ENCODE measurements at places on chromosomes 4 and X.

GRCh38 chr4:36242629-36243354 lies 1.5 kb downstream of the ARAP2 start:
- DNase-seq, result no peak

DNA sequence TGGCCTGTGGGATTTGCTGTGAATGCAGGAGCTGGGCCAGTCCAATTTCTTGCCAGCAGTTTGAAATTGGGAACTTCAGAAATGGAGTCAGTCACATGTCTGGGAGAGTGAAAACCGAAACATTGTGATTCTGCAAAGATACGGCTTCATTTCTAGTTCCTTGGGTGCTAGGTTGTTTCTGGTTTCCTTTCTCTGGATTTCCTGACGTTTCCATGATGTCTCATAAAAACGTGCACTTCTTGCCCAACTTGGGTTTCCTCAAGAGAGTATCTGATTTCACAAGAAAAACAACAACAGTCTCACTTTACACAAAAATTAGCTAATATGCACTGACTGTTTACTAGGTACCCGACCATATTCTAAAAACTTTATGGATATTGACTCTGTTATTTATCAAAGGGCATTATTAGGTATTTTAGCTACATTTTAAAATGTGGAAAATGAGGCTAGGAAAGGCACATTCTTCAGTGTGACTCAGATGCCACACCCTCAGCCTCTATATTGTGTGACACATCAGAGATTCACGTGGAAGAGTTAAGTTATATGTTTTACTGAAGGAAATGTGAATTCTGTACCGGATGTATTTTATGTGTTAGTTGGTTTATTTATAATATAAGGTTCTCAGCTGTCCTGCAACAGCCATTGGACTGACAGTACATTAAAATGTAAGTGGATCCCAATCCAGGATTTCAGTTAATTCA lies 225.0 kb upstream of the PUDP start:
- no peak for DNase-seq

GRCh38 chr4:127113844-127114362 lies 518.9 kb upstream of the INTU start:
- DNase-seq, result no peak

GRCh38 chr4:39061457-39061856 lies 575 bp upstream of the KLHL5 start:
- DNase-seq, result no peak
